Thoracic aorta (tissue), 2 donors: ENCODE measurements at places on chromosomes 1 and 21.

DNA sequence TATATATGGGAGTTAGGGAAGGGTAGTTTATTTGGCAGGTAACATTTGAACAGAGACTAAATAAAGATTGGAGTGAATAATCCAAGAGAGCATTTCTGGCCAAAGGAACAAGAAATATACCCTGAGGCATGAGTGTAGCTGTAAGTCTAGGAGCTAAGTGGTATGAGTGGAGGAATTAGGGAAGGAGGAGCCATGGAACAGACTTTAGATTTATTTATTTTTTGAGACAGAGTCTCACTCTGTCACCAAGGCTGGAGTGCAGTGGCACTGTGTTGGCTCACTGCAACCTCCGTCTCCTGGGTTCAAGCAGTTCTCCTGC is 18.4 kb downstream of the CAPZA1 start:
- no peak for DNase-seq

GRCh38 chr21:44752671-44753235 is 41.4 kb upstream of the TSPEAR start:
- DNase-seq = no peak

- DNase-seq = no peak
These were observed 96.3 kb upstream of the KIF26B start for GRCh38 chr1:245058436-245058835.

- DNase-seq = no peak
These were observed 60.7 kb upstream of the MROH9 start for GRCh38 chr1:170874671-170875070.

DNA sequence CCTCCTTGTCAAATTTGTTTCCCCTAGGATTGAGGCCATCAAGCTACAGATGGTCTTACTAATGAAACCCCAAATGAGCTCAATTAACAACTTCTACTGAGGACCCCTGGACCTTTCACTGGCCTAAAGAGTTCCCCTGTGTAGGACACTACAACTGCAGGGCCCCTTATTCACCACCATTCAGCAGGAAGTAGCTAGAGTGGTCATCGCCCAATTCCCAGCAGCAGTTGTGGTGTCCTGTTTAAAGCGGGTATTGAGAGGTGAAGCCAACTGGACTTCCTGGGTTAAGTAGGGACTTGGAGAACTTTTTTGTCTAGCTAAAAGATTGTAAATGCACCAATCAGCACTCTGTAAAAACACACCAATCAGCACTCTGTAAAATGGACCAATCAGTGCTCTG is 1466.9 kb downstream of the KCNT2 start:
- no peak for DNase-seq

DNA sequence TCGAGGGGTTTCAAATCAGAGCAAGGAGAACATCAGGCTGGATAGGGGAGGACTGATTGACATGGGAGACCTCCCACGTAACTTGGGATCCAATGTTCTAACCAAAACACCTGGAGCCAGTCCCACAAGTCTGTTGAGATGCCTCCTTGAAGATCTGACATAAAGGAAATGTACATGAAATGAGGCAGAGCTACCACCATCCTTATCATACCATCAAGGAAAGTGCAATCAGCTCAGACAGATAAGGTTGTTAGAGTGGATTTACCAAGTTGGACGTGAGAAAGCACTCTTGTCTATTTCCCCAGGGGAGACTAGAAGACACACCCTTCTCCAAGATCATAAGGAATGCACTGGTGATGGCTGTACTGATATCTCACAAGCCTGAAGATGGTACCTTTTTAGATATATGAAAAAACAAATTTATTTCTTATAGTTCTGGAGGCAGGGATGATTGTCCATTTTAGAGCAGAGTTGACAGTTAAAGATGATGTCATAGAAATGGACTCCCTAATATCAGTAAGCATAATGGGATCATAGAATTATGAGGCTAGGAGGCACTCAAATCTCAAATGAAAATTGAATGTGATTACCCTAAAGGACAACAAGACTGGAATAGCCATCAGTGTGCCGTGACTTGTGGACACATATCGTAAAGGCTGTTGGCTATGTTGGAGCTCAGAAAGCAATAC is 129.1 kb upstream of the RAB4A start:
- no peak for DNase-seq

DNA sequence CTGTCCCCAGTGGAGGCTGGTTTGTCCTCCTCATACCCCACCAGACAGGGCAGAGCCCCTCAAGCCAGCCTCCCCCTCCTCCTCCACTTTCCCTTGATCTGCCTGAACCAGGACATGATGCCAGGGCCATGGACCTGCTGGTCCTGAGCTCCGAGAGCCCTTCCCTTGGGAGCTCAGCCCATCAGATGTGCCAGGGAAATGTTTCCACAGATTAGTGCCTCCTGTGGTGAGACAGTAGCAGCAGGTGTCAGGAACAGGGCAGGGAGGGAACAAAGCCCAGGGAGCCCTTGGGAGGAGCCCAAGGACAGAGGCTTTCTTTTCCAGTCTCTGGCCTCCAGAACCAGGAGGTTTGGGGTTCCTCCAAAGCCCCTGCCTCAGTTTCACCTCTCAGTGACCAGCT is 14.6 kb upstream of the SLC41A1 start:
- DNase-seq = no peak

GRCh38 chr1:237226177-237226944 is 184.4 kb downstream of the RYR2 start:
- no peak for DNase-seq

GRCh38 chr1:175118375-175119367 is 51.0 kb downstream of the TNN start:
- DNase-seq = no peak

GRCh38 chr1:226787071-226787470 is 48.0 kb upstream of the ITPKB start:
- no peak for DNase-seq

DNA sequence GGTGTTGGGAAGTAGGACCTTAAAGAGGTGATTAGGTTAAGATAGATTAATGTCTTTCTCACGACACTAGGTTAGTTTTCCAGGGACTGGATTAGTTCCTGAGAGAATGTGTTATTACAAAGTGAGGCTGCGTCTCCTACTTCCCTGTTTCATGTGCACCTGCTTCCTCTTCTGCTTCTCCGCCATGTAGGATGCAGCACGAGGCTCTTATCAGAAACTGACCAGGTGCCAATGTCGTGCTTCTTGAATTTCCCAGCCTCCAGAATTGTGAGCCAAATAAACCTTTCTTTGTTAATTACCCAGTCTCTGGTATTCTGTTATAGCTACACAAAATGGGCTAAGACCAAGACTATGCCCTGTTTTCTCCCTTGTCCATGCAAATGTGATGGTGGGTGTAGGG is 152.2 kb upstream of the LMO4 start:
- DNase-seq = no peak

DNA sequence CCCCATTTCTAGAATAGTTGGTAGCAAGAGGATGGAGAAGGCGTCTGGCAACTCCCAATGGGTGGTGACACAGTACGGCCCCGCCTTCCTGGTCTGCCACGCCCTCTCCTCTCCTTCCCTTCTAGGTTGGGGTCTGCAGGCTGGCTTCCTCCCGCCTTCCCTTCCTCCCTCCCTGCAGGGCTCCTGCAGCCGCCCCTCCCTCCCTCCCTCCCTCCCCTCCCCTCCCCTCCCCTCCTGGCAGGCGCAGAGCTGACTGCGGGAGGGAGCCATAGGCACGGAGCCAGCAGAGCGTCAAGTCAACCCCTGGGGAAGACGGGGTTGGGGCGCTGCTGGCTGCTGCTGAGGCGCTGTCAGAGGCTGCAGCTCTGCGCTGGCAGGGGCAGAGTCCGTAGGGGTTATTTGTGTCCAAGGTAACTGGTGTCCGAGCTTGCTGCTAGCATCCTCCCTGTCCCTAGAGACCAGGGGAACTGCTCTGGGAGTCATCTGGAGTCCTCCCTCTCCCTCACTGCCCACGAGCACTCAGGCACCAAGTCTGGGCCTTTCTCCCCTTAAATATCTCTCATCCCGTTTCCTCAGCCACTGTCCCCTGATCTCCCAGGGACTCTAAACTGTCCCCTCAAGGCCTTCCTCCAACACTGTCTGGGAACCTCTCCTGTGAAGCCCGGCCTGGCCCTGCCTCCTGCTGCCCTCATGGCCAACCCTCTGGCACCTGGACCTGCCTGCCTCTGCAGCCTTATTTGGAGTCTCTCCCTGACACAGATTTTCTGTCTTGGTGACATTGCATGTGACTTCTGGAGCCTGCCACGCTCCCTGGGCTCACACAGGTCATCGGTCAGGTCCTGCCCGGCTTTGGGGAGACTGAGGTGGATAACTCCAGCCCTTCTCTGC is 57.4 kb upstream of the ACOT11 start:
- no peak for DNase-seq

DNA sequence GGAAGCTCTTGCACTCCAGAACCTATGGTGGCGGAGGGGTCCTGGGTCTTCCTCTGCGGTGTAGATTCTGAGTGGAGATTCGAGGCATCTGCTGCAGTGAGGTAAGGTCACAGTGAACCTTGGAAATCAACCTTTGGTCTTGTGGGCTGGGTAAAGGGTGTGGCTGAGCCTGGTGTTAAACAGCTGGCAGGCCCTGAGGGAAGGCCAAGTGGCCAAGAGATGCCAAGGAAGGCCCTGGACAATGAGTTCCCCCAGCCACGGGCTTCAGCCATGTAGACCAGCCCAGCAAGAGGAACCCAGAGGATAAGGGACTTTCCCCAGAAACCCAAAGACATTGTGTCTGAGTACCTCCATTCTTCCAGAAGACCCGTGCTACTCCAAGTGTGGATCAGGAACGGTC is 137.2 kb upstream of the ETS2 start:
- DNase-seq = no peak

DNA sequence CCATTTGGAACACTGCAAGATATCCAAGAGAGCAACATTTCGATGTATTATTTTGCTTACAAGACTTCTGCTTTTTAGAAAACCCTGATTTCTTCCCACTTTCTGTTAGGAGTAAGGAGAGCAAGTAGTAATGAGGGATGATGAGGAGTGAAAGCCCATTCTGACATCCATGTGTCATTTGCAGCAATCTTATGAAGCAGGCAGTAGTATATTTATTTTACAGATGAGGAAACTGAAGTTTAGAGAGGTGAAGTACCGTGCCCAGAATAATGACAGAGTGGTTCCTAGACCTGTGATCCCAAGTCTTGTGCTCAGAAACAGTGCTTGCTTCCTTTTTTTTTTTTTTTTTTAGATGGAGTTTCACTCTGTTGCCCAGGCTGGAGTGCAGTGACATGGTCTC is 7.1 kb upstream of the ZSCAN20 start:
- DNase-seq = no peak

GRCh38 chr1:116806245-116806644 is 52.0 kb downstream of the CD2 start:
- DNase-seq = no peak
